Activated CD4-positive, alpha-beta T cell treated with anti-CD3 and anti-CD28 coated beads for 36 hours (primary cell): ENCODE measurements at places on chromosomes 16 and 17. TPM values are rescaled to one million over a fixed set of nuclear protein-coding genes. Genes with fewer than 3 reads are reported as not detected.

GRCh38 chr17:57242148-57242547 lies 14.2 kb upstream of the MSI2 start:
- no peak for DNase-seq

The KRT10 gene
- total RNA-seq, result 35.9 TPM

DNA sequence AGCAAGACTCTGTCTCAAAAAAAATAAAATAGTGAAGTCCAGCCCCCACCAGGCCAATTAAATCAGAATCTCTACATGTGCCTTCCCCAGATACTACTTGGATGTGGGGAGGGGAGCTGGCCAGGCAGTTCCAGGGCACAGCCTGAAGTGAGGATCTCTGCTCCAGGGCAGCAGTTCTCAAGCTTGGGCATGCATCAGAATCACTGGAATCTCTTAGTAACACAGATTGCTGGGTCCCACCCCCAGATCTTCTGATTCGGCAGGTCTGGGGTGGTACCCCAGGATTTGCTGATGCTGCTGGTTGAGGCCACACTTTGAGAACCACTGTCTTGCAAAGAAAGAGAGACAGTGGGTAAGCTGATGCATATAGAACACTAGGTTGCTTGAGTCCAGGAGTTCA lies 8.3 kb upstream of the CDH5 start:
- no peak for DNase-seq

The HEATR9 gene
- not detected for total RNA-seq
